ENCODE measurements at places on chromosomes 2 and 18.

GRCh38 chr2:84841577-84841976 lies 39.3 kb downstream of the TRABD2A start:
- no peak for DNase-seq

- DNase-seq, result no peak
These were observed 33.9 kb downstream of the ZNF516 start for GRCh38 chr18:76461148-76461547.

- DNase-seq, result no peak
These were observed 39.4 kb downstream of the METAP1D start for GRCh38 chr2:172039011-172039704.

GRCh38 chr2:28972778-28973335 lies 8.2 kb upstream of the TOGARAM2 start:
- DNase-seq, result no peak

DNA sequence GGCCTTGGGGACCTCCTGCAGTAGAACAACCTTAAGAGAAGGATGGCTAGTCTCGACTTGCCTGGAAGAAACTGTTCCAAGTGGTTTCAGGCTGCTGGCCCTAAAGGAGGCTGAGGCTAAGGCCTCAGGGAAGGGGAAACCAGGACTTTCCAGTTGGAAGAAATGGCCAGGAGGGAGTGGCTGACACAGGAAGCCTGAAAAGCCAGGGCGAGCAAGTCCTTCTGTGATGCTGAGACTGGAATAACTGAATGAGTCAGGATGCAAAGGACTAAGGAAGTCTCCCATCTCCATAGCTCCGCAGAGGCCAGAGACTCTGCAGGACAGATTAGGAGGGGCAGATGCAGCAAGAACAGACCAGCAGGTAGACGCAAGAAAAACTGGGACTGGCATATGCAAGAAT lies 7.4 kb downstream of the HTRA2 start:
- no peak for DNase-seq

GRCh38 chr2:77101796-77102452 lies 420.3 kb downstream of the LRRTM4 start:
- DNase-seq, result no peak

DNA sequence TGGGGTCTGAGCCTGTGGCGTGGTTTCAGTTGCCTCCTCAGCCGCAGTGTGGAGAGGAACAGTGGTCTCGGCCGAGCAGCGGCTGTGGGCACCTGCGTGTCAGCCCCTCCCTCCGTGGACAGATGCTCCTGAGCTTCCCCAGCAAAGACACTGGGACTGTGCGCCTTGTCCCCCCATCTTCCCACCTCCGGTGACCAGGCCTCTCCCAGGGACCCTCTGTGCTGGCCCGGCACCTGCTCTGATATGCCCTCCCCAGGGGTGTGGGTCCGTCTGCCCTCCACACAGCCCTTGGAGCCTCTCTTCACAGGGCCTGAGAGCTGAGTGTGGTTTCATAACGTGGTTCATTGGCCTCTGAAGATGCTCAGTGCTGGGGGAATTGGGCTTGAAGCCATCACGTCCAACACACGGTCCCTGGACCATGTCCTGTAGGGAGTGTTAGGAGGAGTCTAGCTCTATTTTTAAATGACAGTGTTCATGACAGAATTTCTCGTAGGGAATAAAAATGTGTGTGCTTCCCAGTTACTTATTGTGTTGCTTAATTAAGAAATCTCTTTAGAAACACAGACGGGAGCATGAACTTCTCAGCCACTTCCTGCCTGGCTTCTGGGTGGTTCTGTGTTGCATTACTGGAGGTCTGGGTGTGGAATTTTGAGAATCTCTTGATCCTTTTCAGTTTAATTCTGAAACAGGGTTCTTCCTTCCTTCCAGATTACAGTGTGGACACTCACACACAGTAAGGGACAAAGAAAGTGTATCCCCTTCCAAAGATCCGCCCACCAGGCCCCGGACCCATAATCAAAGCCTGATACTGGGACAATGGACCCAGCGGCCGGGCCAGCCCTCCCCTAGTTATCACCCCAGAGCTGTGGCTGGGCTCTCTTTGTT lies 110.7 kb downstream of the NFATC1 start:
- DNase-seq, result no peak

- DNase-seq, result no peak
These were observed 290.4 kb upstream of the POU3F3 start for GRCh38 chr2:104563398-104563996.

- no peak for DNase-seq
These were observed 1.7 kb downstream of the APOB start for GRCh38 chr2:21041943-21042707.

GRCh38 chr2:55159037-55159651 lies 72.9 kb downstream of the CLHC1 start:
- DNase-seq, result no peak

DNA sequence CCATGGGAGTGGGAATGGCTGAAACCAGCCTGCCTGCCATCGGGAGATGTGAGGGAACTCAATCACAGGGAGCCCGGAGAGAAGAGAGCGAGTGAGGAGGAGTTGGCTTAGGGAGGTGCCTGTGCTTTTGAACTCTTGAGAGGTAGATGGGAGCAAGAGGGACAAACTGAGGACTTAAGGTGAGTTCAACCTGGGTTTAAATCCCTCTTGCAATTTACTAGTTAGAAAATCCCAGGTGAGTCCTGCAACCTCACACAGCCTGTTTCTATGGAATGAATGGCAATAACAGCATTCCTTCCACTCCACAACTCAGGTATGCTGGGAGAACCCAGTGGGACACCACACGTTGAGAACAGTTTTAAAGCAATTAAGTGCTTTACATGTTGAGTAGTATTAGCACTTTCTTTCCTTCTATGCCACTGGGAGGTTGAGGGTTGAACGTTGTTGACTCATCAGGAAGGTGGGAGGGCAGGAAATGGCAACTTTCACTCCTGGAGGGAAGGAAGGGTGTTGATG lies 57.3 kb downstream of the VIT start:
- DNase-seq, result no peak

DNA sequence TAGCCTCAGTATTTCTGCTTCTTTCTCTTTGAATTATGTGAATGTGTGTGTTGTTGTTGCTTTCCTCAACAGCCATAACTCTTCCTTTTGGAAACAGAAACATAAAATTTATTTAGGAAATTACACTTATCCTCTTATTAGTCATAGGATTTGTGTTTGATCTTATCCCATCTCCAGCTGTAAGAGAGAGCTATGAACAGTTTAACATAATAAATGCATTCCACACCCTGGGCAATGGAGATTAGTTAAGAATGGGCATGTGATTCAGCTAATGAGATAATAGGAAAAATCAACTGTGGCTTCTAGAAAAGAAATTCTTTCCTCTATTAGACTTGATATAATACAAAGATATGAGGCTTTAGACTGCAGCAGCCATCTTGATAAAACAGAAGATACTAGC lies 55.0 kb downstream of the SCN7A start:
- DNase-seq, result no peak

DNA sequence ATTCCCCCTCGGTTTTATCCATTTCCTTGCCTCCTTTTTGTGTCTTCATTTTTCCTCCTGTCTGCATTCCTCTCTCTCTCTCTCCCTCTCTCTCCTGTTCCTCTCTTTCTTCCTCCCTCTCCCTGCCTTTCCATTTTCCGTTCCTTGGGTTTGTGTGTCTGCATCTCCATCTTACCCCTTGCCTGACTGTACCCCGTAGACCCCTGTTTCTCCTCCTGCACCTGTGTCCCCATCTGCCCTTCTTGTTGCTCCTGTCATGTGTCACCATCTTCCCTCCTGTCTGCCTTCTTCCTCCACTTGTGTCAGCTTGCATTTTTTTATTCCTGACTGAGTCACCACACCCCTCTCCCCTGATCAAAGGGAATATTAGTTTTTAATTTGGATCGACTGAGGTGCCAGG lies 1.8 kb downstream of the CDK5R2 start:
- DNase-seq, result no peak

- peak; percentile 18 for DNase-seq
These were observed 288.5 kb downstream of the PDE11A start for GRCh38 chr2:177783835-177784744.

- no peak for DNase-seq
These were observed 33.7 kb upstream of the LYPD6B start for GRCh38 chr2:149004836-149005235.

DNA sequence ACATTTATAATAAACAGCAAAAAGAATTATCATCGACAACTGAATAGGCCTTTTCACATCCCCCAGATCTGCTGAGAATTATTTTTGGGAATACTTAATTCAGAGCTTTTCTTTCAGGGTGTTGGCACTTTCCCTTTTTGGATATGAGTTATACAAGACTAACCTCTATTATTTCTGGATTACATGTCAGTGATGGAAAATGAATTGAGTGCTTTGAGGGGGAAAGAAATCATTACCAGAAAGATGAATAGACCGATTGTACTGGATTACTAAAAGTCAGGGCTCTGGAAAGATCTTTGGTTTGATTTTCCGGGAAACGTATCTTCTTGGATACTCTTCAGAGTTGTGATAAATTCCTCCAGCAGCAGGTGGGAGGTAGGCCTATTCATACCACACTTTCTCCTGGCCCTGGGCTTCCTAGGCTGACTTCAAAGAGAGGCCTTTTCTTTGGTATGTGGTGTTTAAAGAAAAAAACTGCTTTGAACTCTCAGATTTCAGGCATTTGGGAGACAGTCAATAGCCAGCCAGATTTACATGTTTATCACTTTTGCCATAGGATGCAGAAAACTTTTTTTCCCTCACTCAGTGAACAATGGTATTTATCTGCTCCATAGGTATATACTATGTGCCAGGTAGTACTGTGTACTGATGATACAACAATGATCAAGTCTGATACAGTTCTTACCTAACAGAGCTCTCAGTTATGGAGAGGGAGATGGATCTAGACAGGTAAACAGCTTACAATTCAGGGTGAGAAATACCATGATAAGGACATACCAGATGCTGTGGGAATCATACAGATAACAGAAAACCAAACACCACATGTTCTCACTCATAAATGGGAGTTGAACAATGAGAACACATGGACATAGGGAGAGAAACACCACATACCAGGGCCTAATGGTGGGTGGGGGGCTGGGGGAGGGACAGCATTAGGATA lies 63.3 kb upstream of the ACTR3 start:
- DNase-seq, result peak; percentile 24

DNA sequence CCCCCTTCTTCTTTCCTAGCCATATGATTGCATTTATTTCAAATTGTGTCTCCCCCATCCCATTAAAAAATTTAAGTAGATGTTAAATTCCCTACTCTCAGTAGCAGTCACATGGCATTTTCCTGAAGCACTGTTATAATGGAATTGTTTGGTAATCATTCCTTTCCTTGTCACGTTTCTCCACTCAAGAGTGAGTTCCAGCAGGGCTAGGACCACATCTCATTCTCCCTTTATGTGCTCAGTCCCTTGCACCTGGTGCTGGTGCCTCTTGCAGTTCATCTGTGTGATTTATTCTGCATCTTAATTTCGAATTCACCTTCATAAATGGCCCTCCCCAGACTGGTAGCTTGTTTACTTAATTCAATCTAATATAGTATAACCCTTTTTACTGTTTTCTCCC lies 70.3 kb upstream of the NOSTRIN start:
- DNase-seq, result no peak

- no peak for DNase-seq
These were observed 8.1 kb downstream of the CHMP1B start for GRCh38 chr18:11859282-11859830.

DNA sequence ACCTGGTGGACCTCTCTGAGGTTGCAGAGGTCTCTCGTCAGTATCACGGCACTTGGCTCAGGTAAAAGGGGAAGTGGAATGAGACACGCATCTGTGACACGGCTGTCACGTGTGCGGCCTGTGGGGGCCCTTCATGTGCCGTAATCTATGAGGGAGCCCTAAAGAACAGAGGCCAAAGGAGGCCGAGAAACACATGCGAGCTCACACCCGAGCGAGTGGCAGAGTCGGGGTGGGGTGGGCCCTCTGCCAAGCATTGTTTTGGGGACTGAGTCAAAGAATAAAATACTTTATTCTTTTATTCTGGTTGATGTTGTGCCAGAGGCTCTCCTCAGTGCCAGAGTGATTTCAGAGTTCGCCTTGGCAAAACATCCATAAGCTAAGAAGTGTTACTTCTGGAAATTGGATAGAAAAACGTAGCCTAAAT lies 43.3 kb downstream of the PLB1 start:
- DNase-seq, result no peak

DNA sequence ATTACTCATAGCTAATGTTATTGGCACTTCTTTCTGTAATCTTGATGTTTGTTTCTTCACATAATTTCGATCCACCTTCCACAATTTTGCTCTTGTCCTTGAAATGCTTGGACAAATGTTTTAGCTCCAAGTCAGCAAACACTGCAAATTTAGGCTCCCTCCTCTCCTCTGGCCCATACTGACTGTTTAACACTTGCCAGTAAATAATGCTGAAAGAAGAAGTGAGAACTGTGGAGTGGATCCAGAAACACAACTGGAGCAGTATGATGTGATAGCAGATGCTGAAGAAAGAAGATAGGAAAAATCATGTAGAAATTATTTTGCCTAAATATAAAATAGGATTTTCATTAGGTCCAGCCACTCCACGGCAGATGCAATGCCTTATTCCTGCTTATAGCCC lies 415.0 kb upstream of the GYPC start:
- no peak for DNase-seq

DNA sequence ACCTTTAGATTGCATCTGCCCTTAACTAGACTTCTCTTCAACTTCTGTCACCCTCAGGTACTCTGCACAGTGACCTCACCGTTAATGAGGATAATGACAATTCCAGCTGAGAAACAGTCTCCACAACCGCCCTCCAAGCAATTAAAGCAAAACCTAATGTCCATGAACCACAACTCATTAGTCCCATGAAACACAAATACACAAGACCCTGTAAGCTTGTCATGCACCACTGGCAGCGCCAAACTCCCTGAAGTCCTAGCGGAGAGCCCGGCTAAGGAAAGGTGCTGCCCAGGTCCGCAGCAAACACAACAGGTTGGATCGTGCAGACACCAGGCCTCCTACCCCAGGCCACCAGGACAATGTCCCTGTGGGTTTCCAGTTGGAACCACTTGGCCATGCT lies 7.4 kb downstream of the SMAD7 start:
- no peak for DNase-seq

GRCh38 chr2:44237221-44237620 lies 38.1 kb upstream of the SLC3A1 start:
- DNase-seq, result no peak

- no peak for DNase-seq
These were observed 55.2 kb downstream of the TMEM247 start for GRCh38 chr2:46534589-46534988.

DNA sequence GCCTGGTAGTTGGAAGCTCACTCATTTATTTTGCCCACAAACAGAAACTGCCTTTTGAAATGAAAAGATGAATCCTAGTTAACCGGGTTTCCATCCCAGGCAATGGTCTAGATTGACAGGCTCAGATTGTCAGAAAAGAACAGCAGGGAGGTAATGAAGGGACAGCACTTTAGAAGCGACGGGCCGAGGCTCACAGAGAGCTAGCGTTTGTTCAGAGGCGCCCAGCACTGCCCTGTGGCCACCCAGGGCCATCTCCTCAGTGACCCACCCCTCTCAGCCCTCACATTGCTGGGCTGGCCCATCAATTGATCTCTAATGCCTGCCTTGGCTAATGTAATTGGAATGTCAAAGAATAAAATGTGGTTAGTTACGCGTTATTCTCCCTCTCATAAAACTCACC lies 304.8 kb downstream of the CDCA7 start:
- DNase-seq, result no peak

GRCh38 chr2:99662761-99663341 lies 173.0 kb upstream of the REV1 start:
- peak; percentile 93 for DNase-seq

All from kidney glomerular epithelial cell (primary cell).